NCI-H1417 treated with DMSO at 0.1 percent for 48 hours (cell line): ENCODE measurements at places on chromosomes 13 and 19.
A peak's percentile ranks its signal among the peaks of the same experiment; 100 is the strongest.

DNA sequence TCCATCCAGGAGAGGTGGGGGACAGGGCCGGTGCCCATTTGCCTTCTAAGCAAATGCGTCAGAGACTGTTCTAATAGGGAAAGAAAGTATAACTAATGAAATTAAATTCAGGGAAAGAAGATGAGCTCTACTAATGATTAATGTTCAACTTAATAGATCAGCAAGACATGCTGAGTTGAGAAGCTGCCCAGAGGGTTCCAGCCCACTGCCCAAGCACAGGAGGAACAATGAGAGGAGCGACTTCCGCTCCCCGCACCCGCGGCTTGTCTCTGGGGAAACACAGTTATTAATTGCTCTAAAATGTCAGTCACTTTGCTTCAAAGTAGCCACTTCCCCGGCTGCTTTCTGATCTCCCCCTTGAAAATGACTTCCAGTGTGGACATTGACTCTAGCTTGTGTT lies 331.3 kb downstream of the UQCRFS1 start:
- DNase-seq = no peak

- DNase-seq = no peak
These were observed 404.4 kb downstream of the SPRY2 start for GRCh38 chr13:79936368-79937136.

- DNase-seq = peak; percentile 37
These were observed 137.6 kb upstream of the SLC10A2 start for GRCh38 chr13:103203735-103204330.

- DNase-seq = no peak
These were observed 4.0 kb upstream of the PCDH8 start for GRCh38 chr13:52852444-52852843.

DNA sequence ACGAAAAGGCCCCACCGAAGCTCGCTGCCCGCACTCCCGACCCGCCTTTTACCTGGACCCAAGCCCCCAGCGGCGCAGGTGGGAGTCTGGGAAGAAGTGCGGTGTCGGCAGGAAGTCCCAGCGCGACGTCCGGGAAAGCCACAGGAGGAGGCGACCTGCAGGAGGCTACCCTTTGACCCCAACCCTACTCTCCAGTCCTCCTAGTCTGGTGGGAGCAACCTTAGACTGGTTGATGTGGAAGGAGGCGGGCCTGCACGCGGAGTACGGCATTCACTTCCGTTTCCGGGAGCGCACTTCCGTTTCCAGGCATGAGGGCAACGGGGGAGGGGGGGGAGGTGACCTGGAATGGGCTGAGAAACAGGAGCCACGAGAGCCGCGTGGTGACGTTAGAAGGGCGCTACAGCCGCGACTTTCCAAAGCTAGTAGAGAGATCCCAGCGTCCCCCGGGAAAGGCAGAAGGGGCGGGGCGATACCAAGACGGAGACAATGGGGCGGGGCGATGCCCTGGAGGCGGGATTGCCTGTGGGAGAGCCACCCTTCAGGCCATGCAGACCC lies 28.5 kb downstream of the ZNF266 start:
- DNase-seq = no peak

- DNase-seq = no peak
These were observed 33.9 kb downstream of the USP12 start for GRCh38 chr13:27137759-27138158.

DNA sequence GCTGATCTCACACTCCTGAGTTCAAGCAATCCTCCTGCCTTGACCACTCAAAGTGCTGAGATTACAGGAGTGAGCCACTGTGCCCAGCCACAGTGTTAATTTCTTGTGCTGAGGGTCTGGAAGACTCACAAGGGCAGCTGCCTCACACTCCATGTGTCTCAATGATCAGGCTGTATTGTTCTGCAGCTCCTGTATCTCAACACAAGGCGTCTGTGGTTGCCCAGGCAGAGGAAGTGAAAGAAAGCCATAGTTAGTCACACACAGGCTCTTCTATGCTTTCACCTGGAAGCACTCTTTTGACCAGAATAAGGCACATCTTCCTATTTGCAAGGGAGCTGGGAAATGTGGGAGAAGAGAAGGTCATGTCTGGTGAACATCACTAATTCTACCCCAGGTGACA lies 107.3 kb upstream of the ZNF507 start:
- DNase-seq = no peak

GRCh38 chr13:33913829-33914228 lies 95.9 kb downstream of the RFC3 start:
- DNase-seq = no peak

- DNase-seq = no peak
These were observed 182.9 kb downstream of the TEX29 start for GRCh38 chr13:111503376-111503775.

GRCh38 chr19:38291855-38292254 lies 12.2 kb upstream of the C19orf33 start:
- no peak for DNase-seq

DNA sequence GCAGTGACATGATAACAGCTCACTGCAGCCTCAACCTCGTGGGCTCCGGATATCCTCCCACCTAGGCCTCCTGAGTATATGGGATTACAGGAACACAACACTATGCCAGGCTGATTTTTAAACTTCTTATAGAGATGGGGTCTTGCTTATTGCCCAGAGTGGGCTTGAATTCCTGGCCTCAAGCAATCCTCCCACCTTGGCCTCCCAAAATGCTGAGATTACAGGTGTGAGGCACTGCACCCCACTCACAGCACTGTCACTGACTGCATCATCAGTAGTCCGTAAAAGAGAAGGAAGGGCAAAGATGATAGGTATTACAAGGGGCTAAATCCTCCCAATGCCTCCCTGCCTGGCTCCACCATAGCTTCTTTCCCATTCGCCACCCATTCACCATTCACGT lies 4.1 kb downstream of the RHPN2 start:
- no peak for DNase-seq

GRCh38 chr13:112161521-112162301 lies 94.8 kb downstream of the SOX1 start:
- no peak for DNase-seq

DNA sequence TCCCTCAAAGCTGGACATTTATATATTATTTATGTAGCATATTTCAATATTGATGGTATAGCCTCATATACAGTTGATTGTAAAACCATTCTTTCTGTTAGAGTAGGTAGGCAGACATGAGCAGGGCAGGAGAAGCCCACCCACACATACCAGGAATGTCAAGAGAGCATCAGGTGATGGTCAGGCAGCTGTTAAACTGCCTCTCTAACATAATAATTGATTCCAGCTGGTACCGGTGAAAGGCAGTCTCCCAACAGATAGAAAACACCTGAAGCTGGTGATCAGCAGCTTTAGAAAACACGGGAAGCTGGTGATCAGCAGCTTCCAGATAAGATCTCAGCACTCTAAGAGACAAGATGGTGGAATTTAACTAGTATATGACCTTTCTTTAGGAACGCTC lies 132.9 kb downstream of the SLITRK6 start:
- no peak for DNase-seq

- no peak for DNase-seq
These were observed 25.7 kb downstream of the SH3GL1 start for GRCh38 chr19:4374498-4375163.

DNA sequence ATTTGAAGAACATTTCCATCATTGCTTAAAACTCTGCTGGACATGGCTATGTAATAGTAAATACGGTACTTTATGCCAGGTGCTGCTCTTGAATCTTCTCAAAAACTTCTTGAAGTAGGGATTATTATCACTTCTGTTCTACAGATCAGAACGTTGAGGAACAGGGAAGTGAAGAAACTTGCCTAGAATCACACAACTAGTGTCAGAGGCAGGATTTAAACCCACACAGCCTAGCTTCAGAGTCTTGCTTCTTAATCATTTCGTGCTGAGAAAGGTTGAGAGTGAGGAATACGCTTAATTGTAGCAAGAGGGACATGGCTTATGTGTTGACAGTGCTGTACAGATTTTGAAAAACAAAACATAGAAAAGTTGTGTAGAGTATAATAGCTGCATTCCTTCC lies 13.5 kb downstream of the TM9SF2 start:
- DNase-seq = no peak

DNA sequence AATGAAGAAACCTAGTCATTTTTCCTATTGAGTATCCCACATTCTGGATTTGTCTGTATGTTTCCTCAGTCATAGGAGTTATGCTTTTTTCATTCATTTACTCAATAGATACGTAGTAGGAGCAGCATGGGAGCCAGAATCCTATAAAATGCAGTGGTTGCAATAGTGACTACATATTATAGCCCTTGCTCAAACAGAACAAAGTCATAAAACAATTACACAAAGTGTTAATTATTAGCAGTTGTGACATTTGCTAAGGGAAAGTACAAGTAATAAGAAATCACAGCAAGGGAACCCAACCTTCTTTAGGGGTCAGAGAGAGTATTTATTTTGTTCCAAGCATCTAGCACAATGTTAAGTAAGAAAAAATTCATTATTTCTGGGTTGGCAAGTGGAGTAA lies 27.7 kb upstream of the POU4F1 start:
- no peak for DNase-seq

- no peak for DNase-seq
These were observed 96.9 kb upstream of the OXGR1 start for GRCh38 chr13:97091196-97091595.

- no peak for DNase-seq
These were observed 8.2 kb downstream of the KLHL26 start for GRCh38 chr19:18645035-18645511.

- DNase-seq = no peak
These were observed 18.4 kb downstream of the ADGRL1 start for GRCh38 chr19:14187561-14187960.

DNA sequence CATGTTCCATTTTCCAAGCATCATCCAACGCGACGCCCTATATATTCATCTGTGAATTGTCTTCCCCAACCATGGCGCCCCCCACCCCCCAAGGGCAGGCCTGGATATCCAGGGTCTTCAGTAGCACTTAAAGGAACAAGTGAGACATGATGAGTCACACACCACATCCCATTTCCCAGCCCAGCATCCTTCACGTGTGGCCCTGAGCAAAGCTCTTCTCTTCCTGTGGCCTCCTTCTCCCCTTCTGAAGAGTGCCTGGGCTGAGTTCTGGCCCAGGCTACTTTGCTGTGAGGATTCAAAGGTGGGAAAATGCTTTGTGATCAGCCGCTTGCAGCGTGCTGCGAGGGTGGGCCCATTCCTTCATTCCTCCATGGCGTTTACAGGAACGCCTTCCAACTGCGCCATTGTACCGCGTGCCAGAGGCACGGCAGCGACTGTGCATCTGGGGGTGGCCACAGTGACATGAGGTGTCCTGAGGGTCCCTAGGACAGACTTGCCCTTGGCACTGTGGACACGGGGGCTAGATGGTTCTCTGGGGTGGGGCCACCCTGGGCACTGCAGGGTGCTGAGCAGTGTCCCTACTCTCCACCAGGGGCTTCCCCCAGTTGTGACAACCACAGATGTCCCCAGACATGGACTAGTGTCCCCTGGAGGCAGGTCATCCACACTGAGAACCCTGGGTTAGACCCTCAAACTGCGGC lies 11.7 kb downstream of the PLIN4 start:
- DNase-seq = no peak

DNA sequence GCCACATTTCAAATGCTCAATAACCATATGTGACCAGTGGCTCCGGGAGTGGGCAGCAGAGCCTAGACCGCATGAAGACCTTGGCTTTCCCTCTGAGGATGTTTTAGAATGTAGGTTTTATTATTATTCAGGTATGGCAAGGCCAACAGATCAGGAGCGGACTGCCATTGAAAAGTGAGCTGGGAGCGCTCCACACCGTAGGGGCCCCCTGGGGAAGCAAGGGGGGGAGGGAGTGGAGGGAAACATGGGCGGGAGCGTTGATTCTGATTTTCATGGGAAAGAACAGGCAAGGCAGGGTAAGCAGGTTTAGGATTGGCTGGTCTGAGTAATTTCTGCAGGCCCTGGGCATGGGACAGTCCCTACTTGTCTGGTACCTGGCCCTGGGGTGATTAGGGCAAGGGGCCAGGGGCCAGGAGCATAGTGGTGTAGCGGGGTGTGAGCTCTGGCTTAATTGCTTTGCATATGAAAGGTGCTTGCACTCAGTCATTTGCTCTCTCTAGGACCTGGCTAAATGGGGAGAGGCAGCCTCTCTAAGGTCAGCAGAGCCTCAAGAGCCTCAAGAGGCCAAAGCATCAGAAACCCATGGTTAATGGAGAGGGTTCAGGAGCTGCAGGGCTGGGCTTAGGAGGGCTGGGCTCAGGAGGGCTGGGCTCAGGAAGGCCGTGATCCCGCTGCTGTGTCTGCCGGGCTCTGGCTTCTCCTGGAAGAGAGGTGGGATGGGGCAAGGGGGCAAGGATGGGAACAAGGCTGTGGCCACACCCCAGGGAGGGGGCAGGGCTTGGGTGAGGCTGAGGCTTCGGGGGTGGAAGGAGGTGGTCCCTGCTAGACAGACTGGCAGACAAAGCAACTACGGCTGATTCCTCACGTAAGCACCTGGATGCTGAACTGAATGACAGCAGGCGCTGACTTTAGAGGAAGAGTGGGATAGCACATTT lies 82.0 kb upstream of the WASF3 start:
- no peak for DNase-seq

- no peak for DNase-seq
These were observed 29.9 kb upstream of the FAM124A start for GRCh38 chr13:51192348-51192747.

DNA sequence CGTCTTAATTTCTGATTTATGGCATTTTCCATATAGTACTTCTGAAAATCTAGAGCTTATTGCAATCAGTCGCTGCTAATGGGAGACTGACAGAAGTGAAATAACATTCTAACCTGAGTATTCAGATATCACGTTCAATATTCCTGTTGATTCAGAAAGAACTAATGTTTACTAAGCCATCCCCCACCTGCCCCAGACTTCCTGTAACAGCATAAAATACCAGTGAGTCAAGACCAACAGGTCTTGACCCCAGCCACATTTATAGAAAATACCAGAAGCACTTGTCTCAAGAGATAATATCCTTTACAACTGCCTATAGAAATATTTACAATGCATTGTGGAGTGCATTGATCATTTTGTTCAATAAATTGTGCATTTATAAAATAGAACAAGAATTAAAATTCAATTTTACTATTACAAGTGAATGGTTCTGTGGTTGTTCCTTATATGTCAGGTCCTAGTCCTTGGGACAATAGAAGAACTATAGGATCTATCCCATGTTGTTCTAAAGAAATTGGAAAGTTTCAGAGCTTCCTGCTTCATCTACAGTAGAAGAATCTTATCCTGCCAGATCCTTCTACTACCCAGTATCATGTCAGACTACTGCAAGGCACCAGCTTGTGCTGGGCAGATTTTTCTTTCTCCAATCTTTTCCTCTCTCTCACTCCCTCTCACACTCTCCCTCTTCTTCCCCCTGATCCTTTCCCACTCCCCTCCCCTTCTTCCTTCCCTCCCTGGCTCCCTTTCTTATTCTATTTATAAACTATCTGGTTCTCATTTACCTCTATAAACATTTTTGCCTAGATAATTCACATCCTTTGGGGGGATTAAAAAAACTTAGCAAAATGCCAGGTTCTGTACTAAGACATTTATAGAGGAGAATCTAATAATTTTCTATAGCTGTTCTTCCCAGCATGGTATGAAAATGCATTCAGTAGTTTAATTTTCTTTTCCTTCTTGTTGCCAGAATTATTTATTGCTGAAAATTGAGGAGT lies 629.9 kb downstream of the DIAPH3 start:
- DNase-seq = peak; percentile 66

- DNase-seq = no peak
These were observed 77.6 kb upstream of the STARD13 start for GRCh38 chr13:33362986-33363727.

- DNase-seq = no peak
These were observed 42.6 kb downstream of the MRPL57 start for GRCh38 chr13:21219036-21219381.
